ENCODE measurements at places on chromosomes 7 and 10.

GRCh38 chr7:139430443-139430842 lies 53.0 kb downstream of the KLRG2 start:
- no peak for DNase-seq

DNA sequence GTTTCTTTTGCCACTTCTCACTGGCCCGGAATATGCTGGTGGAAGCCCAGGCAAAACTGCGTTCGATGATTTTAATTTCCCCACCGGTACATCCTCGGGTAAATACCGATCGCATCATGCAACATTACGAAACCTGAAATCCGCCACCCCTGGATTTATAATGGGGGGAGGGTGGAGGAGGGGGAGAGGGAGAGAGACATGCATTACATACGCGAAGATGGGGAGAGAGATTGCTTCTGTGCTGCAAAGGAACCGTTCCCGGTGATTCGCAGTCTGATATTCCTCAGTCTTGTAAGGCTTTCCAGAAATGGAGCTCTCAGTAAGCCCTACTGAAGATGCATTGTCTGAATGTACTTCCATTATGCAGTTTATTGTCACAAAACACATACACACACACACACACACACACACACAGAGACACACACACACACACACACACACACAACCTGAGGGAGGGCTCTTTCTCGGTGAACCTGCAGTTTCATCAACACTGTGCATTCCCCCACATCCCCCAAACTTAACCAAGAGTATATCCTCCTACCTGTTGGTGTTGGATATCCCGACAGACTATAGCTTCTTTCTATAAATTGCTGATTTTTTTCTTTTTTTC lies 741 bp downstream of the GPR85 start:
- peak; percentile 2 for DNase-seq

DNA sequence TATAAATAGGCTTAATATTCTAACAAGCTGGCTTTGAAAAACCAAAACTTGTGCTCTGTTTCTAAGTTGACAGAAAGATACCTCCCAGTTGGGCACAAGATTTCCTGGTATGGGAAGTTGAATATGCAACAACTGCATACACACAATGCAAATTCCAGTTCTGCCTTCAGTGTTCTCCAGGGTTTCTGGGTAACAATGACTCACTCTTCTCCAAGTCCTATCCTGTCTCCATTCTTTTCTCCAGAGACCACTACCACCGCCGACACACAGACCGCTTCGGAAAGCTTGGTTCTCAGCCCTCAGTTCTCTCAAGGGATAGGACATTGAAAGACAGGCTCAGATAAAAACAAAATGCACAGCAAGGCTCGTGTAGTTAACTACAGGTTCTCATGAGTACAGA lies 12.2 kb downstream of the PDE1C start:
- no peak for DNase-seq

- DNase-seq = no peak
Observed at GRCh38 chr10:45378914-45379726, 5.1 kb downstream of the ALOX5 start.

DNA sequence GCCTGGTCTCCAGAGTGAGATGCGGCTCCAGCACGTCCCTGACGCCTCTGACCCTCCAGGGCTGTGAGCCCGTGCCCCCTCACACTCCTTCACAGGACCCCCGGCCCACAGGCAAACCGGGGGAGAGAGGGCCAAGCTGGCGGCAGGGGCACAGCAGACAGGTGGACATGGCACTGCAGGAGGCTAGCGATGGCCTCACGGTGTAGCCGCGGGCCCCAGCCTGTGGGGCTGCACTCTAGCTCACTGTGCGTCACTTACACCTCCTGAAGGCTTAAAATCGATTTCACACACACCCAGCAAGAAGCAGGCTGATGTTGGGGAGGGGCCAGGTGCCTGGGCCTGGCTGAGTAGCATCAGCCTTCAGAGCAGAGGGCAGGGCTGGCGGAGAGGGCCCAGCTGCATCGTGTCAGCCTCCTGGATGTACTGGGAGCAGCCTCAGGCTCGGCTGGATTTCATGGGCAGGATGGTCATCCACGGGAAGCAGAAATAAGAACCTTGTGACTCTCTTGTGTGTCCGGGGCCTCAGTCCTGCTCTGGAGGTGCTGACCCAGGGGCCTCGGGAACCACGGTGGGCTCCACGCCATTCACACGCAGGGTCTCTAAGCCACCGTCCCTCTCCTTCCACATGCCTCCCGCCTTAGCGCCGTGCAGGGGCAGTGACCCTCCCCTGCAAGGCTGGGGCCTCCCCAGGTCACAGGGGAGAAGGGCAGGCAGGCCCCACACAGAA lies 19.4 kb upstream of the KNDC1 start:
- no peak for DNase-seq

DNA sequence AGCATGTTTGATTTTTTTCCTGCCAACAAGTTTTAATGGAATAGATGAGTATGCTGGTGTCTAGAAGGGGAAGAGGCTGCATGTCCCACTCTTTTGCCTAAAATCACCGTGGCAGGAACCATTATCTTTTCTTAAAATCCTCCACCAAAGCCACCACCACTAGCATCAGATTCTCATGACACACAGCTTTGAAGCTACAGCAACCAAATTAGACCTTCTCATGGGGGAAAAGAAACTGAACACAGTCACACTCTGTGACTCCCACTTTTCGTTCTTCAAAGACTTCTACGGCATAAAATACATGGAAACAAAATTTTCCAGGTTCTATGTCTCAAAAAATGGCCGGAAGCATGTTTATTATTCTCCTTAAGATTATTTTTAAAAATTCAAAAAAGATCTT lies 81.8 kb downstream of the SGMS1 start:
- DNase-seq = no peak

GRCh38 chr10:124701435-124701834 lies 42.7 kb downstream of the FAM53B start:
- no peak for DNase-seq

GRCh38 chr7:14184292-14184864 lies 194.9 kb upstream of the ETV1 start:
- DNase-seq = no peak
